Glomerular endothelial cell (primary cell): ENCODE measurements at places on chromosomes 4 and X.

DNA sequence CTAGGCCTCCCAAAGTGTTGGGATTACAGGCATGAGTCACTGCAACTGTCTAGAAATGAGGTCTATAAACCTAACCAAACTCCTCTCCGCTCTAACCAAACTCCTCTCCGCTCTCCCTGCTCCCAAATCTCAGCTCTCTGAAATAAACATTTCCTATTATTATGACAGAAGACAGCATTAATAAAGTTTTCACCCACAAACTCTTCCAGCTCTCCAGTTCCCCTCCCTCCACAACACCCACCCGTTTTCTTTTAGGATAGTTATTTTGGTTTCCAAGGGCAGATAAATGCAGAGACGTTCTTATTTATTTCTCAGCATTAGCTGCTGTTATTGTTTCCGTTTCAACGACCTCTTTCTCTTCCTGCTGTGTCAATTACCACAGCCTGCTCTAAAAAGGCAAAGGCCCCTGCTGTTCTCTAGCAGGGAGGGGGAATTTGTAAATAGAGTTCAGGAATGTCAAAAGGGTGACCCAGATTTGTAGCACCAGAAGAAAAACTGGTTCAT is 13.3 kb upstream of the SCD5 start:
- DNase-seq: no peak

- DNase-seq: no peak
These were observed 528.2 kb upstream of the FAT1 start for GRCh38 chr4:187251896-187252295.

GRCh38 chr4:145907390-145907789 is 31.2 kb downstream of the ZNF827 start:
- no peak for DNase-seq

GRCh38 chrX:37796805-37797204 is 16.9 kb downstream of the CYBB start:
- no peak for DNase-seq

- DNase-seq: no peak
These were observed 6.5 kb downstream of the HMX1 start for GRCh38 chr4:8864912-8865680.

DNA sequence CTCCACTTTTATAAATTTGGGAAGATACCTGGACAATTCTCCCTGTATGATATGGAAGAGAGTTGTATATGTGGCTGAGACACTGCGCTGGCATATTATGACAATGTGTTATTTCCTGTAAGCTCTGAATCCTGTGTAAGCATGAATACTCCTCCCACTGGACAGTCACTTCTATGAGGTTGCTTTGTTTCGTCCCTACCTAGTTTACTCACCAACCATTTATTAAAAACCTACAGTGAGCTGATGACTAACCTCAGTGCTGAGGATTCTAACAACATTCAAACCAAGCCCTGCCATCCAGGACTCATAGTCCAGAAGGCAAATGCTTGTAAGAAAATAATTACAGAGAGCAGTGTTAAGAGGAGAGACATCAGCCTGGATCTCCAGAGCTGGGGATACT is 1632.9 kb upstream of the TENM3 start:
- DNase-seq: no peak

DNA sequence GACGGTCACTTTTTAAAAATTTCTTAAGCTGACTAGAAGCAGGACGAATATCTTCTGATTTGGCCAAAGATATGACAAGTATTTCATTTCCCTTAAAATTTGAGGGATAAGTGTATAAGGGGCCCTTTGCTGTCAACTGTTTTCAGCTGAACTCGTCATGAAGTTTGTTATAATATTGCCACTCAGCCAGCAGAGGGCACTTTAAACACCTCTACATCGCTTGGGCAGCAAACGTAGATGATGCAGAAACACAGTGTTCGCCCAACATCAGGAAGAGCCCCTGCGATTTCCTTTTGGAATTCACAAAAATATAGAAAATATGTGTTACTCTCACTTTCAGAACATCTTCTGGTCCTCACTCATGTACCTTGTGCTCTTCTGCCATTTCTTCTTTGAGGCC is 435.7 kb upstream of the FMR1 start:
- no peak for DNase-seq

- no peak for DNase-seq
These were observed 283.8 kb downstream of the IQCM start for GRCh38 chr4:149531861-149532260.

GRCh38 chr4:5472160-5472591 is 236.2 kb downstream of the EVC2 start:
- no peak for DNase-seq

GRCh38 chr4:140052050-140052449 is 101.9 kb downstream of the MAML3 start:
- DNase-seq: no peak

DNA sequence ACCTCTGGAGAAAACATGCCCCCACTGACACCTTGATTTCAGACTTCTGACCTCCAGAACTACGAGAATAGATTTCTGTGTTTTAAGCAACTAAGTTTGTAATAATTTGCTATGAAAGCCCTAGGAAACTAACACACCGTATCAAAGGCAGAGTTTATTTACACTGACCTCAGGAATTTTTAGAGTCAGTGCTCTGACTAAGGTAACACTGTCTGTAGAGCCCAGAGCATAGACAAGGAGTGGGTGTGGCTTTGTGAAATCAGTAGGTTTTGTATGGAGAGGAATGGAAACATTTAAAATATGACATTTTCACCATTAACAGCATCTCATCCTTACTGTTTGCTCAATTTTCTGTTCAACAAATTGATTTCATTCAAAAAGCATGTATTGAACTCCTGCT is 764.4 kb upstream of the PCDH10 start:
- no peak for DNase-seq

GRCh38 chrX:5449323-5449722 is 779.3 kb downstream of the NLGN4X start:
- DNase-seq: no peak

- DNase-seq: no peak
These were observed 12.6 kb downstream of the SRD5A3 start for GRCh38 chr4:55358668-55359067.

DNA sequence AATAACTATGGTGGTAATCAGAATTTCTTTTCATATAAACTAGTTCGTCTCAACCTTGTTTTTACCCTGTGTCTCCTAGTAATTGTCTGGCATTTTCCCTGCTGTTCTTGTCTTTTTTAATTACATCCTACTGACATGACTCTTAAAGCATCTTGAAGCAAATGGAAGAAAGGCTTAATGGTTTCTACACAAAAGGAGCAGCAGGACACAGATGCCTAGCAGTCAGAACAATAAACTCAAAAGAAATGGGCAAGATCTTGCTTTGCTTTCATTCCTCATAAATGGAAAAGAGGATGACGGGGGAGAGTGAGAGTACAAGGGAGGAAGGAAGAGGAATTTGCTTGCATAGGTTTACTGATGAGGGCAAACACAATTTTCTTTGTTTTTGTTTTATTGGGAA is 293.2 kb upstream of the EMCN start:
- DNase-seq: no peak

GRCh38 chr4:121025540-121025939 is 46.8 kb downstream of the NDNF start:
- DNase-seq: no peak

DNA sequence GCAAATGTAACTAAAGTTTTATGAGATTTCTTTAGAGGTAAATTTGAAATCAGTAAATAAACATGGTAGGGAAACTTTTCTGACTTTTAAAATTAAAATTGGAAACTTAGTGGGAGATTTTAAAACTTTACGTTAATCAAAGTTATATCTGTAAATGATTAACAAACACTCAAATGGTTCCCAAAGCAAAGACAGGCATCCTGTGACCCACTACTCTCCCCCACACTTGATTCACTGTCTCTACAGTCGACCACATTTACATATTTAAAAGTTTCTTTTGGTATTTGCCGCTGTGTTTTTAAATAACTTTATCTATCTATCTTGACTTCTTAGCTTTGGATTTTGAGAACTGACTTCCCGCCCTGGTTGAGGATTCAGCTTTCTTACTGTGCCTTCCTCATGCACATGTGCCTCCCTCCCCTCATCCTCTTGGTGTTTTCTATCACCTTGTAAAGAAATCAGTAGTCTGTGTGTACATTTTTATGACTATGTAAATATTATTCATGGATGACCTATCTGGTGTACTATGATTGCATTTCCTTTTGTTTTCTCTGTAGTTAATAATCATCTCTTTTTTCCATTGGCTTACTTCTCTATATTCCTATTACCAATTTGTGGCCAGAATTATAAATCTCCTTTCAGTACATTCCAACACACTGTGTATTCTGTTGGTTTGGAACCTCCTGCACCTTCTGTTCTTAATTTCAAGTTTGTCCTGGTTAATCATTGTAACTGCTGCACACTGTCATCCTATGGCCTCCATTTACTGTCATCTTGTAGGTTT is 72.6 kb downstream of the WWC2 start:
- DNase-seq: no peak
